ENCODE measurements at places on chromosomes 16 and 17.
A peak's percentile ranks its signal among the peaks of the same experiment; 100 is the strongest.

DNA sequence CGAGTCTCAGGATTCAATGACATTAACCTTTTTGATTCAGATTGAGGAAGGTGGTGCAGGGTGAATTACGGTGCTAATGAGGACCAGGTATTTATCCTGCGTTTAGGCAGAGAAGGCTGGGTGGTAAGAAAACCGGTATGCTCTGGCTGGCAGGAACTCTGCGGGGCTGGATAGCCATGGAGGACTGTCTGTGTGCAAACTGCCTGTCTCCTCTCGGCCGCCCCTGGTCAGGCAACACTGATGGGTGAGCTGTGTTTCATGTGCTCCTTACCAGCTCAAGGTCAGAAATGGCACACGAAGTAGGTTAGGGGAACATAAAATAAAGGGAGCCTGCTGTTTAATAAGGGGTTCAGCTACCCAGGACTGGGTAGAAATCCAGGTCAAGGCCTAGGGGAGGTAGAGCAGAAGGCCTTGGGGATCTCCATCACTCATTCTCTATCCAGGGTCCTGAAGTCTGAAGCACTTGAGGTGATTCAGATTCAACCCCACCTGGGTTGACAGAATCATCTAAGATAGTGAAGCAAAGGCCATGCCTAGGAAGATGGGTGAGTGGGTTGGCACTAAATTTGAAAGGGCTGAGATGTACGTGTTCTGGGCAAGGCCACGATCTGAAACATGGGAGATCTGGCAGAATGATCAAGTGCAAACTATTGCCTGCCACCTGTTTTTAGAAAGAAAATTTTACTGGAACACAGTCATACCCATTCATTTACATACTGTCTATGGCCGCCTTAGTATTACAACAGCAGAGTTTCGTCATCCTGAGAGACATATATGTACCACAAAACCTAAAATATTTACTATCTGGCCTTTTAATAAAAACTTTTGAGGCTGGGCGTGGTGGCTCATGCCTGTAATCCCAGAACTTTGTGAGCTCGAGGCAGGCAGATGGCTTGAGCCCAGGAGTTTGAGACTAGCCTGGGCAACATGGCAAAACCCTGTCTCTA, 292.5 kb downstream of the XYLT1 start:
- peak; percentile 9 for DNase-seq

GRCh38 chr17:65698381-65699061, 137.1 kb upstream of the AXIN2 start:
- no peak for DNase-seq

GRCh38 chr16:89973654-89974335, 25.2 kb downstream of the DEF8 start:
- no peak for DNase-seq

DNA sequence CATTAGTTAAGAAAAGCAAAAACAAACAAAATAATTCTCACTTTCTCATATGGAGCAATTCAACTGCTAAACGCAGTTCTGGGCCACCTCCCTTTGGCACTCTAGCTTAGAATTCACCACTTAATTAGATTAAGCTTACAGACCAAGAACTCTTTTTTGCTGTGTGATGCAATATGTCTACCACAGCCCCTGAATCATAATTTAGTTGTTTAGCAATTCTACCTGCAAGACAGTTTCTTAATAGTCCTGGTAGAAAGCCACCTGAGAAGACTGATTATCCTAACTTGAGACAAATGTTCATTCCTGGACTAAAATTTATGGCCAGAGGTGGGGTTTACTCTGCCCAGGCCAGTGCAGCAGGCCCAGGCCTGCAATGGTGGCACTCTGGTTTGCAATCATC, 205.9 kb downstream of the HS3ST3A1 start:
- DNase-seq = no peak

GRCh38 chr17:74972107-74972972, at the start of gene HID1:
HID1 (minus strand) TSS chr17:74972759; CDS start chr17:74972656, 103 bp downstream.
- DNase-seq = no peak

GRCh38 chr17:14310101-14310500, 9.2 kb downstream of the HS3ST3B1 start:
- no peak for DNase-seq

DNA sequence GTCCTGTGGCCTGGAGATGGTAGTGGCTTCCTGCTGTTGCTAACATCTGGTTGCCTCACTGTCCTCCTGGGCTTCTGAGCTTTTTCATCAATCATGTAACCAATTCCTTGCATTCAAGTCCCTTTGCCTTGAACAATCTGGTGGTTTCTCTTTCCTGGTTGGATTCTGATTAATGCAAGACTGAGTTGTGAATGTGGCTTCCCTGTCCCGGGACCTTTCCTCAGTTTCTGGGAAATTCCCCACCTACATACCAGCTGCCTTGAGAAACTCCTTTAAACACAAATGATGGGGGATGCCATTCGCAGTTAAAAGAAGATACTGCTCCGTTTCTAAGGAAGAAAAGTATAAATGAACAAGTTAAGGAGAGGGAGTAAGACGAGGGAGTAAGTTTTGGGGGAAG, 39.9 kb upstream of the NLRP1 start:
- DNase-seq = no peak

DNA sequence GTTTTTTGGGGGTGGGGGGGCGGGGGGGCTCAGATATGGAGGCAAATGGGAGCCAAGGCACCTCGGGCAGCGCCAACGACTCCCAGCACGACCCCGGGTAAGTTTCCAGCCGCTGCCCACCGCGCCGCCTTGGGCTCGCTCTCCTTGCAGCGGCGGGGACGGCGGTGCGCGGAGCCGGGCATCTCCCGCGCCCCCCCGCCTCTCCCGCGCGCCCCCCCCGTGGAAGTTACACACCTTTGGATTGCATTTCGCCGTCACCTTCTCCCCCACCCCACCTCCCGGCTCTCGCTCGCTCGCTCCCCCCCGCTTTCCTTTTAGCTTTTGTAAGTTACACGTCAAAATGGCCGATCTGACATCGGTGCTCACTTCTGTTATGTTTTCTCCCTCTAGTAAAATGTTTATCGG, 387 bp downstream of the MSI2 start:
- no peak for DNase-seq

DNA sequence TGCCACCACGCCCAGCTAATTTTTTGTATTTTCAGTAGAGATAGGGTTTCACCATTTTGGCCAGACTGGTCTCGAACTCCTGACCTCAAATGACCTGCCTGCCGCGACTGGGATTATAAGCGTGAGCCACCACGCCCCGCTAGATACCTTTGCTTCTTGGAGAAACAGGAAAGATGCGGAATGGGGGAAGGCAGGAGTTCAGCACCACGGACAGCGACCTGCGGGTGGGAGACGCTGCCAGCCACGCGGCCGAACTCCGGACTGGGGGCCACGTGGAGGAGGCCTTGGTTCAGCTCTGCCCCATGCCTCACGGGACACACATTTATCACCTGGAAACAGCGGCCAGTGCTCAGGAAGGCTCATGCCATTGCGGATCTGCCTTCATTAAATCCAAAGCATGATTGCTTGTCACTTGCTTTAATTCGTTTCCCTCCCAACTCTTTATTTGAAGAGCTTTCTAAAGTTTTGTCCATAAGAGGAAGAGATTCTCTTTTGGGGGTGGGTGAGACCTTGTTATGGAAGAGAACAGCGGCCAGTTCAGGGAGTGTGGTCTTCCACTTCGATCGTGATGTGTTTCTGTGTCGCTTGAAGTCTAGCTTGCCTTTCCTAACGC, 219.9 kb downstream of the ENGASE start:
- DNase-seq = peak; percentile 57

All from myocyte (in vitro differentiated cells).